Activated CD4-positive, CD25-positive, alpha-beta regulatory T cell treated with anti-CD3 and anti-CD28 coated beads, Interleukin-2, amount 50 U/mL, for 72 hours (primary cell): ENCODE measurements at places on chromosomes 16 and 17.

- DNase-seq = no peak
These were observed 10.8 kb upstream of the RASD1 start for GRCh38 chr17:17506893-17507464.

GRCh38 chr17:13734880-13735279 is 133.2 kb upstream of the HS3ST3A1 start:
- DNase-seq = no peak

GRCh38 chr16:15873737-15874136 is 14.7 kb downstream of the CEP20 start:
- no peak for DNase-seq

- peak; percentile 67 for DNase-seq
These were observed 8.3 kb upstream of the RAB5C start for GRCh38 chr17:42163113-42163512.

DNA sequence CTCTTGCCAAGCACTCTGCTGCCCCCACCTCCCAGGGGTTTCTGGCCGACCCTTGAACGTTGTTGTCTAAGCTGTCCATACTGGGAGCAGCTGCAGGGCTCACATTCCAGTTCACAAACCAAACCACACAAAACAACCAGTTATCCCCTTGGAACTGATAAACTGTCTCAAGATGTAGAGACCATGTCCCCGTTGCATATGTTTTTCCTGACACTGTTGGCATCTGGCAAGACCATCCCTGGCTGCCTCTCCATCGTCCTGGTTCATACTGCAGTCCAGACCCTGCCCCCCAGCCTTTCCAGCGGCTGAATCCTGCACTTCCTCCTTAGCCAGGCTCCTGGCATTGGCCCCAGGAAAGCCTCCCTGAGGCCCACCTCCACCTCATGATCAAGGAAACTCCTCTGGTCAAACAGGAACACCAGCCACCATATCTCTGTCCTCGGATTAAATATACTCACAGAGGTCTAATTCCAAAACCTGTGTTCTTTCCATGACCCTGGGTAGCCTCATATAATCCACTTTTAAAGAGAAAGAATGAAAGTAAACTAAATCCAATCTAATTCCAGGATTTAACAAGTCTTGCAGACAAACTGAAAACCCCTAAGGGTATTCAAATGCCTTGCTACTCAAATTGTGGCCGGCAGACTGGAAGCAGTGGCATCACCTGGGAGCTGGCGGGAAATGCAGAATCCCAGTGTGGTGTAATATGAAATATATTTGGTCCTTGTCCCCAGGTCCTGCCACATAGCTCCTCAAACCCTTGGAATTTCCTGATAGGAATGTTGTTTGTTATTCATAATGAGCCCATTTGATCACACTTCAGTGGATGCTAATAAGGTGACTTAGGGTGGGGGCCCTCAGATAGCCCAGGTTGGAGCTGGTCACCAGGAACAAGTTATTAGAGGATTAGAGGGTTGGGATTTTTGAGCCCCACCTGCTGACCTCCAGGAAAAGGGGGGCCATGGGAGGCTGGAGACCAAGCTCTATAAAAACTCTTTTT is 14.2 kb downstream of the GAS7 start:
- no peak for DNase-seq

- no peak for DNase-seq
These were observed 49.9 kb downstream of the NLRC5 start for GRCh38 chr16:57039148-57039812.

DNA sequence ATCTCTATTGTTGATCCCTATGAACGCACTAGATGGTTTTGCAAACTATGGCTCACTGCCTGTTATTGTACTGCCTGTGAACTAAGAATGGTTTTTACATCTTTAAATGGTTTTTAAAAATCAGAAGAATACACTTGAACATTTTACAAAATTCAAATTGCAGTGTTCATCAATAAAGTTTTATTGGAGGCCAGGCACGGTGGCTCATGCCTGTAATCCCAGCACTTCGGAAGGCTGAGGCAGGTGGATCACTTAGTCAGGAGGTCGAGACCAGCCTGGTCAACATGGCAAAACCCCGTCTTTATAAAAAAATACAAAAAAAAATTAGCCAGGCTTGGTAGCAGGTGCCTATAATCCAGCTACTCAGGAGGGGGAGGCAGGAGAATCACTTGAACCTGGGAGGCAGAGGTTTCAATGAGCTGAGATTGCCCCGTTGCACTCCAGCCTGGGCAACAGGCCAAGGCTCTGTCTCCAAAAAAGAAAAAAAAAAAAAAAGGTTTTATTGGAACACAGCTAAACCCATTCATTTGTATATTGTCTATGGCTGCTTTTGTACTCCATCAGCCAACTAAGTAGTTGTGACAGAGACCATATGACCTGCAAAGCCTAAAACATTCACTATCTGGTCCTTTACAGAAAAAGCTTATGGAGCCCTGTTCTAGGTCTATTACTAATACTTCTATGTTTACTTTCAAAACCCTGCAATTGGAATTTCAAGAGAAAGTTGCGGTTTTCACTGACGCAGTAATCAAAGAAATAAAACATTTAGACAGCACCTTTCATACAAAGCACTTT is 18.9 kb downstream of the IKZF3 start:
- DNase-seq = no peak

GRCh38 chr16:30944352-30944751 is 4.5 kb upstream of the ORAI3 start:
- no peak for DNase-seq

GRCh38 chr16:89657442-89658220 is at the start of the genes CHMP1A and SPATA33:
CHMP1A (minus strand) TSS chr16:89657708; CDS start chr16:89657588, 120 bp downstream.
SPATA33 (plus strand) TSS chr16:89657836; CDS start chr16:89657912, 76 bp downstream.
- DNase-seq = peak; percentile 96

- DNase-seq = no peak
These were observed 662 bp upstream of the TUBB3 start for GRCh38 chr16:89922477-89922883.

DNA sequence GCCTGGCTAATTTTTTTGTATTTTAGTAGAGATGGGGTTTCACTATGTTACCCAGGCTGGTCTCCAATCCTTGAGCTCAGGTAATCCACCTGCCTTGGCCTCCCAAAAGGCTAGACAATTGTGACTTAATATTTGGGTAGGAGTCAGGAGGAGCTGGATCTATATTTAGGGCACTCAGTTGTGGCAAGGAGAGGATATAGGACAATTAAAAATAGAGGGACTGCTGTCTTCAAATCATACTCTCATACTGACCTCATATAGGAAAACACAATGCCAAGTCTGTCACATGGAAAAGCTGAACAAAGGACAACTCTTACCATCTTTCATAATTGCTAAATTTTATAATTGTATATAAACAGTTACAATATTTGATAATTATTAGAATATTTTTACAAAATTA is 17.1 kb downstream of the IRX3 start:
- no peak for DNase-seq

- no peak for DNase-seq
These were observed 15.9 kb downstream of the CHAD start for GRCh38 chr17:50452630-50453300.

GRCh38 chr16:84115919-84116719 is 623 bp downstream of the MBTPS1 start:
- DNase-seq = no peak

GRCh38 chr17:75549246-75550138 is 24.0 kb downstream of the LLGL2 start:
- no peak for DNase-seq

DNA sequence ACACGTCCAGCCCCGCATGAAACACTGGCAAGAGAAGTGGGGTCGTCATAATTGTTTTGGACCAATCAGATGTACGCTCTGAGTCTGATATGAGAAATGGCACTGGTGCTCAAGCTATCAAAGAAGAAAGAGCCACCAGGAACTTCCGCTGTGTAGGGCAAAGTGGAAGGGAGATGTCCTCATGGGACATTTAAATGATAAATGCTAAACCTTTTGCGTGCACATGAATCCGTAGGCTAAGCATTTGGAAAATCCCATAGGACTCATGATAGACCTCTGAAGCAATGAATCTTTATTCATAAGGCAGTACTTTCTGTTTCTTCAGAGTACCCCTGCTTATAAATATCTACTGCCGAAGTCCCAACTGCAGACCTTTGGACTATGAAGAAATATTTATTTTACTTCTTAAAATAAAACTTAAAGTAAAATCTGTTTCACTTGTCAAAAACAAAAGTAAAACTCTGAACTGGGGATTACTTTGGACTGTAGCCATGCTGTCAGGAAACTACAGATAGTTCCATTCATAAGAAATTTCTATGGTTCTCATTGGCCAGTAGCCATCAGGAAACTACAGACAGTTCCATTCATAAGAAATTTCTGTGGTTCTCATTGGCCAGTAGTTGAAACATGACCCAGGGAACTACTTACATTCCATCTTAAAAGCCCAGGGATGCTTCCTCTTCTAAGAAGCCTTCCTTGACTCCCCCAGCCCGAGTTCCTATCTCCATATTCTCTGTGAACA is 335.1 kb downstream of the HS3ST4 start:
- no peak for DNase-seq

DNA sequence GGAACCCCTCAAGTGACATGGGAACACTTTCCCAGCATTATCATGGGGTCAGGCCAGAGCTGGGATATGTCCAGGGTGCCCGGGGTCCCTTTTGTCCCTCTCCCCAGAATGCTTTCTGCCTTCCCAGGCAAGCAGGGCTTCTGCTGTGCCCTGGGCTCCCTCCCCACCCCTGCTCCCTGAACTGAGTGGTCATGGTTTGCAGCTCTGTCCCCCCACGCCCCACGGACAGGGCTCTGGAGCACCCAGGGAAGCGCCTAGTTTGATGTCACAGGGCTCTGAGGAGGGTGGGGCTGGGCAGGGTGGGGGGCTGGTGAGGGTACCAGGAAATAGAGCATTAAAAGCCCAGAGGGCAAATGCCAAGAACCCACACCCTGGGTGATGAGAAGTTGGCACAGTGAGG is 92.3 kb downstream of the CCDC182 start:
- no peak for DNase-seq

DNA sequence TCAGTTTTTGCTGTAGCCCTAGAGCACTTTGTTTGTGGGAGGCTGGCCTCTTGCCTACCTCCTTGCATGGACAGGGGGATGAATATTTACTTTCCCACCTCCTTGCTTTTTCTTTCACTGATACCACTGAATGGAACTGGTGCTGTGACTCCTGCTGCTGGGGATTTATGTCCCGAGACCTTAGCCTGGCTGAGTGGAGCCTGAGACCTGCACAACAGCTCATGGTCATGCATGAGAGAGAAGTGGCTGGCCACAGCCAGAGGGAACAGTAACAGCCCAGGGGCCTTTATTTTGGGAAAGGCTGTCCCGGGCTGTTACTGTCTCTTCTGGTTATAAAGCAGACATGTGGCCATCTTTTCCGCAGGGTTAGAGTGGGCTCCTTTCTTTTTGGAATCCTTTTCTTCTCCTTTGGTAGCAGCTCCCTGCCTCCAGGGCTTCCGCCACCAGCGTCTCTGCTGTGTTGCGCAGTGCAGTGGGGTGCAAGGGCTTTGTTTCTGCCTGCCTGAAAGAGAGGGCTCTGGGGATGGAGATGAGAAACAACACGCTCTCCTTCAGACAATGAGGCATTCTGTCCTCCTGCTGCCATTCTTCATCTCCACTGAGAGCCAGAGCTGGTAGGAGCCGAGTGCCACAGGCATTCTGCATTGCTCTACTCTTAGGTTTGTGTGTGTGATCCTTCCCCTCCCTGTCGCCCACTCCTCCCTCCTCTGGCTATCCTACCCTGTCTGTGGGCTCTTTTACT is 14.5 kb downstream of the SNX11 start:
- no peak for DNase-seq

DNA sequence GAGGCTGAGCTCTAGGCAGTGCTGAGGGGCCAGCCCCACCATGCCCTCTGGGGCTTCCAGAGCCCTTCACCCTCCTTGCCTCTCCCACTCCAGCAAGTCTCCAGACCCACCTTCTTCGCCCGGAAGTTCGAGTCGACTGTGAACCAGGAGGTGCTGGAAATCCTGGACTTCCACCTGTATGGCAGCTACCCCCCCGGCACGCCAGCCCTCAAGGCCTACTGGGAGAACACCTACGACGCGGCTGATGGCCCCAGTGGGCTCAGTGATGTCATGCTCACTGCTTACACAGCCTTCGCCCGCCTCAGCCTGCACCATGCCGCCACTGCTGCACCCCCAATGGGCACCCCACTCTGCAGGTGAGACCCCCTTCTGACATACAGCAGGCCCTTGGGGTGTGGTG is 10.5 kb downstream of the XYLT2 start:
- DNase-seq = no peak

GRCh38 chr17:77874303-77875050 is 84.0 kb upstream of the TNRC6C start:
- no peak for DNase-seq

DNA sequence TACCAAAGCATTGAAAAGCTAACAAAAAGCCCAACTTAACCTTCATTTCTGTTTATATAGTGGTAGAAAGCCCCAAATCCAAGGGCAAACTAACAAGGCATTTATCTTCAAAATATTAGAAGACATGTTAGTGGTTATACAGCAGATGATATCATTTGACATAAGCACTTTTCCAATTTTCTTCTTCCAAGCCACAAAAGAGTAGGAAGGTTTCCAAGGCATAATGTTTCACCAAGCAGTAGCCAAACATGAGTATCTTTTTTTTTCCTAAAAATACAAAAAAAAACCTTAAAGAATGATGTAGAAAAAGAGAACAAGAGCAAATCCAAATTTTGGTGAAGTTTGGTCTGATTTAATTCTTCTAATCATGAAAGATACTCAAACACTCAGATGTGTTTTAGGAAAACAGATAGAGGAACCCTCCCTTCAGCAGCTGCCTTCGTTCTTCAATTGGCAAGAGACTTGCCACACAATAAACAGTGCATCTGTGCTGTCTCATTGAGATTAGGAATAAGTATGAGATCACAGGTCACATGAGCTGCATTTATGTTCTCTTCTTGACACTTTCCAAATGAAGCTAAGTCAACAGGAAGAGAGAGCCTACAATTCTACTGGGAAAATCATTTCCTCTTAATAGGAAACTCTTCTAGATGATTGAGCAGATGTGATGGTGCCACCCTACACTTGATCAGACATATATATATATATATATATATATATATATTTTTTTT is 106.7 kb downstream of the TTC19 start:
- DNase-seq = no peak

GRCh38 chr16:84919269-84919668 is 92.1 kb downstream of the ZDHHC7 start:
- no peak for DNase-seq

DNA sequence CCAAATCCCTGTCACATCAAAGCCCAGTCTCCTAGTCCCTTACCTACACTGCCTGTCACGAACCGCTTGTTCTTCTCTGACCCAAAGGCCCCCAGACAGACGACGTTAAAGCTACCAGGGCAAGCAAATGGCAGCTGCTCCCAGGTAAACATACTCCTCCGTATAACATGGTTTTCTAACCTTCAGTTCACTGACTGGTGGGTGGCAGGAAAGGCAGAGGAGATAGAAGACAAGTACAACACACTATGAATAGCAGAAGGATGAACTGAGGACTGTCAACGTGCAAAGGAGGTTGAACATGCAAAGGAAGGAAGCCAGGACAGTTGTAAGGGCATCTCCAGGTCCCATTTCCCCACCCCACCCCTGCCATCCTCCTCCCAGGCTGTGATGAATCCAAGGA is 449.8 kb downstream of the SHISA9 start:
- no peak for DNase-seq

DNA sequence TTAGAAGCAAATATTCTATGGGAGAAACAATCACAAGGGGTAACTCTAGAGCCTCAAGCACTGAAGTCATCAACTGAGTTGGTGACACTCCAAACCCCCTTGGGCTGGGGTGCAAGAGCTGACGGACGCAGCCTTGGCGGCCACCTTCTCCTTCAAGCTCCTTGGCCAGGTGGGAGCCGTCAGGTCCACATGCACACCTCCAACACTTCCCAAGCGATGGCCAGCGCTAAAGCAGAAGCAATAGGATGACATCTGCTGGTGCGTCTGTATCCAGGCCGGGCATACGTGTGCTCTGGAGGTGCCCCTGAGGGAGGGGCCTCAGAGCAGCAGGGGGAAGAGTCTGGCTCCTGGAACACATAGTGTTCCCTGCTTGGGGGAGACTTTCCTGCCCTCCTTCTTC is 12.2 kb upstream of the FOXJ1 start:
- no peak for DNase-seq
